Stimulated activated CD4-positive, alpha-beta T cell treated with anti-CD3 and anti-CD28 coated beads, Interleukin-2, amount 100 ng/mL, for 24 hours (primary cell): ENCODE measurements at places on chromosomes 6 and 20.

DNA sequence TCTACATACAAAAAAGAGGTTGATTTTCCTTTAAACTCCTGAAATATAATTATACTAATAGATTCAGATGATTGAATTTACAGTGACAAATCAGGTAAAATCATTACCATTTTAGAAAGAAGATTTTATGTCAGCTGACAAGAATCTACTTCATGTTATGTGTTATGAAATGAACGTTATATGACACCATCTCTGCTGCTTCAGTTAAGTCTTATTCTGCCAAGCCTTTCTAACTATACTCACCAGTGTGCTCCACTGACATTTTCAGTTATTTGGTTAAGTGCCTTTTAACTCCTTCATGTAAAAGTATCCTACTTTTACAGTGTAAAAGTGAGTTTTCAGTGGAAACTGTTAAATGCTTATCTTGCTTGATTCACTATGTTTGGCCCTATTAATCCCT is 80.4 kb downstream of the RWDD2A start:
- DNase-seq: no peak

- no peak for DNase-seq
Measured at GRCh38 chr20:33964441-33964840, 29.3 kb upstream of the RALY start.

DNA sequence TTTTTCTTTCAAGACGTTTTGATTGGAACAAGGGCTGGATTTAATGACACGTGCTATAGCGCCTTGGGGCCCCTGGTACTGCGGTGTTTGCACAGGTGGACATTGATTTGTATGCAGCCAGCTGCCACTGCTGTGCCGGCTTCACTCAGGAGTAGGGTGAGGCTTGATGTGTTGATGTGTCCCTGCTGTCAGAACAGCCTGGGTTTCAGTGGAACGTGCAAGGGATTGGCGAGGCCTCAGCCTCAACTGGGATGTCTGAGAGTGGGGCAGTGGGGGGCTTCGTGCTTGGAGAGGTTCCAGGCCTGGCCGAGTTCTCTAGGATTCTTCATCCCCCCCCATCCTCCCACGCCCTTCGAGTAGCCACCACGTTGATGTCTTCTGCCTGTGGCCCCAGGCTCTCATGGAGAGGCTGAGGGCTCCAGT is 23.0 kb downstream of the PYGB start:
- no peak for DNase-seq

DNA sequence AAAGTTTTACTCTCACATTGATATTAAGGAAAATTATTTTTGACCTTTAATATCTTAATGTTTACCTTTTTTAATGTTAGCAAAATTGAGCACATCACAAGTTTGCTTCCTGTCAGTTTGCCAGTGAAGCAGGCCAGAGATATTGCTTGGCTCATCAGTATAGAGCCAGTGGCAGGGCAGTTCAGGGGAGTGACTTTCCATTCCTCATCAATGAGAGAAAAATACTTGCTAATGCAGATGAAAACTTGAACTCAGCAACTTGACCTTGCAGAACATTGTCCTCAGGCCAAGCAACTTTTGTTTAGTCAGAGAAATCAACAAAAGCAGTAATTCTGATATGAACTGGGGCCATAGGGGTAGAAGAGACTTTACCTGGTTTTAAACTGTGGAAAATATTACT is 6.9 kb downstream of the TAB2 start:
- DNase-seq: peak; percentile 26

- no peak for DNase-seq
Measured at GRCh38 chr6:122063076-122063475, 336.4 kb upstream of the HSF2 start.

DNA sequence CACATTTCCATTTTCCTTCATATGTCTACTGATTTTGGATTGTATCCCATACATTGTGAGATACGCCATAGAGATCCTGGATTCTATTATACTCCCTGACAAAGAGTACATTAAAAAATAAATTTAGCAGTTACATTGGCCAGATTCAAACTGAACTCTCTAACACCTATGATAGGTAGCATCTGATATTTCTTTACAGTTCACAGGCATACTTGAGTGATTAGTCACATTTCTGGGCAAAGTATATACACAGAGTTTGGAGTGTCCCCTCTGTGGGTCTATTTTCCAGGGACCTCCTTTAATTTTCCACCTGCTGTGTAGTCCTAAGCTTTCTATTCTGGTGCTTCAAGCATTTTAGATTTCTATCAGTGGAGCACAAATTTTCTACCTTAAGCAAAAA is 96.4 kb downstream of the TBC1D32 start:
- no peak for DNase-seq

GRCh38 chr20:22686097-22686496 is 101.7 kb upstream of the FOXA2 start:
- peak; percentile 7 for DNase-seq

GRCh38 chr20:3161316-3162079 is 1.8 kb upstream of the FASTKD5 start:
- DNase-seq: no peak

DNA sequence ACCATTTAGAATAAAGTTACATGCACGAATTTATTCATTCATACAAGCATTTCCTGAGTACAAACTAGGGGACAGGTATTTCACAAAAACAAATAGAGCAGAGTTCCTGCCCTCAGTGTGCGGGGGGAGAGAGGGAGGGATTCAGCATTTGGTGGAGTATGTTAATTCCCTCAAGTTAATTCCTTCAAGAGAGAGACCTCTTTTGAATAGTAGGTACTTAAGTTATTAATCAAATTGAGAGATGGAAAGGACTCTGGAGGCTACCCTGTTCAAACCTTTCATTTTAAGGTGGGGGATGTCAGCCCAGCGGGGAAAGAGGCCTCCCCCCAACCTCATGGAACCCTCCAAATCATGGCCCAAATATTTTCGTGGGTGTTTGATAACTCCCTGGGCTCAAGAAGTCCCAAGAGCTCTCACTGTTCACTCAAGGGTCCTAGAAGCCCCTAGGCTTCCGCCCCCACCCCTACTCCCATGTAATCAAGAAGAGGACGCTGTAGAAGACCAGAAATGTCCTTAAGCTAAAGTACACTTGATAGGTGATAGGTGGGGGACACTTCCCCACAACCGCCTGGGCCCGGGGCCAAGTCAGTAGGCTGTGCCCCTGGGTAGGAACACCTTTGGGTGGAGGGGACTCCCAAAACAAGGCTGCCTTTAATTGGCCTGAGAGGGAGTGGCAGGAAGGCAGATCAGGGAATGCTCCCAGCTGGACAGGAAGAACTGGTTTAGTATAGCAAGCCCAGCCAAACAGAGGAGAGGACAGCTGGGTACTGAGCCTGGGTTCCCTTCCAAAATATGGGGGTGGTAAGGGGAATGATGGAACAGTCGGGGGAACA is 2.9 kb downstream of the SDC4 start:
- DNase-seq: no peak

- DNase-seq: no peak
Measured at GRCh38 chr6:84549917-84550316, 214.5 kb downstream of the TBX18 start.

DNA sequence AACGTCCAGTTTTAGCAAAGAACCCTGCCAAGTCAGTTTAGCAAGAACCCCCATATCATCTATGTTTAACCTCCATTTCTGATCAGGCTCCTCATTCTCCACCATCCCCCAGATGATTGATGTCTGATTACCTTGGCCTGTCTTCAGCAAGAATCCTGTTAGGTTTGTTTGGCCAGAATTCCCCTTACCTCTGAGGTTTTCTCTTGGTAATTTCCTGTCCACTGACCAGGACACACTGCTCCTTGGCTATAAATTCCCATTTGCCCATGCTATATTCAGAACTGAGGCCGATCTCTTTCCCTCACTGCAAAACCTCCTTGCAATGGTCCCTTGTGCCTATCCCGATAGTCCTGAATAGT is 27.0 kb downstream of the ZNF311 start:
- no peak for DNase-seq

GRCh38 chr20:1124421-1124820 is 6.0 kb downstream of the PSMF1 start:
- no peak for DNase-seq

GRCh38 chr6:57087916-57088315 is 2.1 kb upstream of the ZNF451 start:
- DNase-seq: no peak

DNA sequence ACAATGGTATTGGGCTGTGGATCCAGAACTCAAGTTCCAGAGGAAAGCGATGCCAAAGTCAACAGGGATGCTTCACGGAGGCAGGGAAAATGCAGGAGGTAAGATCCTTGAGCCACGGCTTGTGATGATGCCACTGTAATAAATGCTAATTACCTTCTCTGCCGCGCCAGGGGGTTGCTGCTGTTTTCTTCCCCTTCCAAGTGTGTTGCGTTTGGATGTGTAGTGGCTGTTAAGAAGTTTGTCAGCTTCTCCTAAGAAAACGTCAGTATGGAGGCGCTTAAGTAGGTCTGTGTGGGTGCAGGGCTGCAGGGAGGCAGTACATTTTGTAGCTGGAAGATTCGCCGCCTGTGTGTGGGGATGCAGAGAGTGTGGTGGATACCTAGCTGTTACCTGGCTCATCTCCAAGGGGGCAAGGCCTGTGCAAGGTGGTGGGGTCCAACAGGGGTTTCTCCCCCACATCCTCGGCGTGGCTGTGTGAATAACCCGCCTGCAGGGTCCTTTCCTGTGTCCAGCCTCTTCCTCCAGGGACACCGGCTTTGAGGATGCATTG is 318.7 kb downstream of the CDH4 start:
- DNase-seq: no peak

- no peak for DNase-seq
Measured at GRCh38 chr6:12334526-12335130, 44.5 kb downstream of the EDN1 start.

- no peak for DNase-seq
Measured at GRCh38 chr20:59561614-59562277, 42.6 kb upstream of the PHACTR3 start.

GRCh38 chr6:150196942-150197745 is 54.3 kb downstream of the PPP1R14C start:
- no peak for DNase-seq

DNA sequence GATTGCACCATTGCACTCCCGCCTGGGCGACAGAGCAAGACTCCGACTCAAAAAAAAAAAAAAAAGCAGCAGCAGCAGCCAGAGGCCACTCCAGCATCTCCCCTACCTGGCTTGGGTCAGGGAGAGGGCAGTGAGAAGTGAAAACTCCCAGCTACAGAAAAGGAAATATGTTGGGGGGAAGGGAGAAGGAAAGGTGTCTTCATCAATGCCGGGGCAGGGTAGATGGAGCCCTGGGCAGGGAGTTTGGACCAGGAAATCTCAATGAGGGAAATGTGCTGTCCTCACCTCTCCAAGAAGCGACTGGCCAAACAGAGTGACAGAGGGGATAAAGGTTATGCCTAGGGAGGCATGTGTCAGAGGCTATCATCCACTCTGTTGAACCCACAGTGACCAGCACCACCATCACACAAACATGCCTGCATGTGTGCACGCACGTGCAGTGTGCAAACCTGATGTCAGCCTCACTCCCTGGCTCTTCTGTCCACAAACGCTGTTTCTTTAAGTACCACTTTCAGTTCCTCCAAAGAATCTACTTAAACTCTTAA is 887 bp upstream of the AIF1 start:
- no peak for DNase-seq

GRCh38 chr20:38579219-38579910 is 1.6 kb upstream of the ADIG start:
- DNase-seq: no peak

DNA sequence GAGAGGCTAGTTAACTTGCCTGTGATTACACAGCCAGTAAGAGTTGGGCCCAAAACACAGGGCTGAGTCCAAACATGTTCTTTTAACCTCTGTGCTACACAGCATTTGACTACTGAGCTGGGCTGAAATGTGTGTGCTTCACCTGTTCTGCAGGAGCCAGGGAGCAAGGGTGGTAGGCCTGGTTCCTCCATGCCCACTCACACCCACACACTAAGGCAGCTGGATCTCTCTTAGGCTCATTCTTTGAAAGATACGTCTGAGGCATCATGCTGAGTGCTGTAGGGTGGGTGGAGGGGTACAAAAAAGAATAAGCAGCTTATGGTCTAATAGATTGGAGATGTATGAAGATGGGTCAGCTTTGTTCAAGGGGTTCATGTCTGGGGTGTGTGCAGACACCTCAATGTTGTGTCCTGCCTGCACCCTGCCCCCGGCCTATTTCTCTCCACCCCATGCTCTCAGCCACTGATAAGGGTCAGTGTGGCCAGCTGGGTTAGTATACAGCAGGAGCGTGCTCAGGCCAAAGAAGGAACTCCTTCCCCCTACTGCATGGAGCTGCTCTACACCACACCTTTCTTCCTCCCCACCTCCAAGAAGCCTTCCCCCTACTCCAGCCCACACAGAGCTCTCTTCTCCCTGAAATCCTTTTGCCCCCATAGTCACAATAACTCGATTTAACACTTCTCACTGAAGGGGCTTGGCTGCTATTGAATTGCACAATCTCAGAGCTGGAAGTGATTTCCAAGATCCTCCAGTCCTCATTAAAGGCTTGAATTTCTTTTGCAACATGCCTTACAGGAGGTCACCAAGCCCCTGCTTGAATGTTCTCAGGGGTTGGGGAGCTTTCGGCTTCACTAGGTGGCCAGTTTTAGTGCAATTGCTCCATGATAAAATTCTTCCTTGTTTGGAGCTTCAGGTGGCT is 3.4 kb downstream of the PPP2R5D start:
- DNase-seq: no peak

- DNase-seq: no peak
Measured at GRCh38 chr6:99178168-99178567, 171.3 kb downstream of the FAXC start.

GRCh38 chr6:122007339-122007738 is 392.1 kb upstream of the HSF2 start:
- DNase-seq: no peak

DNA sequence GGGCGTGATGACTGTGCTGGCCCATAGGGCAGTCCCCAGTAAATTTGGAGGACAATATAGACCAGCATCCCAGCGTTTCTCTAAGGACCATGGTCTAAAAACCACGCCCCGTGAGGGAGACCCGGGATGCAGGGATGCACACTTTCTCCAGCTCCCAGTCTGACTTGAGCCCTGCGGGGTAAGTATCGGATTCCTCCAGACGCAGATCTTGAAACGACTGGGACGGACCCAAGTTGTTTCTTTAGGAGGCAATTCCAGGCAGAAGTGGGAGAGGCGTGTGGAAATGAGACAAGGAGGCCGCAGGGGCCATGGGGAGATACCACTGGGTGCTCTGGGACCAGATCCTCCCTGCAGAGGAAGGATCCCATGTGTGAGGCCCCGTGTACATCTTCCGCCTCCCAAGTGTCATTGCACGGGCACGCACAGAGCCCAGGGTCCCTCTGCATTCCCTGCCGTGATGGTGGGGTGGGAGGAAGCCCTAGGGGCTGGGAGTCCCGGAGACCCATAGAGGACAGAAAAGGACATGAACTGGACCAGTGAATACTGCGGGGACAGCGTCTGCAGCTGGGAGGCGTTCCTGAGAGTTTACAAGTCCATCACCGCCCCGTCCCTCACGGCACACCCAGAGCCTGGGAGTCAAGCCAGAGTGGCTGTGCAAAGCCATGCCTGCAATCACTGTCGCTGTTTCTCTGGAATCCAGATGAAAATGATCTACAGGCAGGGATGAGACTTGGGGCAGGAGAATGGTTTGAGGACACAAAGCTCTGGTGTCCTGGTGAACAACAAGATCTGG is 522.9 kb downstream of the CDH26 start:
- DNase-seq: no peak

GRCh38 chr20:4677846-4678245 is 43.9 kb upstream of the PRND start:
- DNase-seq: no peak
